ENCODE measurements at places on chromosomes 5 and 9.

- DNase-seq: no peak
Observed at GRCh38 chr9:27041746-27042145, 36.3 kb upstream of the LRRC19 start.

GRCh38 chr5:76638479-76638878 lies 15.3 kb upstream of the F2RL2 start:
- DNase-seq: no peak

DNA sequence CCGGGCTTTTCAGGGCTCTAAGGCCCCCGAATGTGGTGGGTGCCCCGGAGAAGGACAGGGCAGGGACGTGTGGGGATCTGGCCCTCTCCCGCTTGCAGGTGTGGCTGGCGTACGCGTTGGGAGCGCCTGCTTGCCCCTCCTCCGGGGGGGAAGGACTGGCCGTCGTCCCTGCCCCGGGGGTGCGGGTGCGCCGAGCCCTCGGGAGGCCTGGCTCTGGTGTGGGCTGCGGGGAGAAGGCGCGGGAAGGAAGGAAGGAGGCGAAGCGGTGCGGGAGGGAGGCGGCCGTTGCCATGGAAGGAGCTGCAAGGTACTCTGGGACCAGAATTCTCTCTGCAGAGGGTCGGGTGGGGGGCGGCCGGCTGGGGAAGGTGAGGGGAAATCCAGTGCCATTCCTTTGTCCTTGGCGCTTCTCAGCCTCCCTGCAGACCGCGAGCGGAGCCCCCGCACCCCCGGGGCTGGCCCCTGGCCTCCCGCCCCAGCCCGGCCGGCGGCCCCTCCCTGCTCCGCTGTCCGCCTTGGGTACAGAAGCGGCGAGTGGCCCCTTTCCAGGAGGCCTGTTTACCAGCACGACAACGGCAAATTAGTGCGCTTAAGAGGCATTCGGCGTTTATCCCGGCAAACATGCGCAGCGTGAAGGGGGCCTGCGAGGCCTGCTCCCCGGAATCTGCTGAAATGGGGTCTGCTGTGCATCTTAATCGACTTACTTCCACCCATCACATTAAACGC lies 67.1 kb upstream of the UNC5A start:
- no peak for DNase-seq

DNA sequence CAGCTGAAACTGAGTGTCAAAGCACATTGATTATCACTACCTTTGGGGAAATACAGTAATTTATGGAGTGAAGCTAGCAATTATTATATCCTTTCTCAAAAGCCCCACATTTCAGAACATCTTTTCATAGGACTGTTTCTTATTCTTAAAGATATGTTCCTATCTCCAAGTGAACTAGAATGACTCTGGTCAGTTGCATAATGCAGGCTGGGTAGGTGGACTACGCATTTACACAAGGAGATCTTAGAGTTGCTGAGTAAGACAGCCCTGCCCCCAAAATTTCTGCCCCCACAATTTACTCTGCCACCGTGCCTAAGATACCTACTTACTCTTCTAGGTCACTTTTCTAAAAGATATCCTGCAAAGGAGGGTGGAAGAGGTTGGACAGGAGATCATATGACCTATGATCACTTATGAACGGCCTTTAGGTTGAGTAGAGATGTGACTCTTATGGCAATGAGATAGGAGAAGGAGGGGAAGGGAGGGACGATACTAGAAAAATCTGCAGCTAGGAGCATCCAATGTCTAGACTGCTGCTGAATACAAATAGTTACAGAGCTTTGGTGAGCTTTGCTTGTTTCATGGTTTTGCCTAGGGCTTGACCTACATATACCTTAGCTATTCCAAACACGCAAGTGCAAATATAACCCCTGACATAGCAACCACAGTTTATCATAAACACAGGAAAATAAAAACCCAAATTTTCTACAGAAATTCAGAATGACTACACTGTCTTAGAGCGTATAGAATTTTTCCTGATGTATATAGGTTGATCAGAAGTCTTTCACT lies 121.7 kb downstream of the GLIS3 start:
- no peak for DNase-seq

DNA sequence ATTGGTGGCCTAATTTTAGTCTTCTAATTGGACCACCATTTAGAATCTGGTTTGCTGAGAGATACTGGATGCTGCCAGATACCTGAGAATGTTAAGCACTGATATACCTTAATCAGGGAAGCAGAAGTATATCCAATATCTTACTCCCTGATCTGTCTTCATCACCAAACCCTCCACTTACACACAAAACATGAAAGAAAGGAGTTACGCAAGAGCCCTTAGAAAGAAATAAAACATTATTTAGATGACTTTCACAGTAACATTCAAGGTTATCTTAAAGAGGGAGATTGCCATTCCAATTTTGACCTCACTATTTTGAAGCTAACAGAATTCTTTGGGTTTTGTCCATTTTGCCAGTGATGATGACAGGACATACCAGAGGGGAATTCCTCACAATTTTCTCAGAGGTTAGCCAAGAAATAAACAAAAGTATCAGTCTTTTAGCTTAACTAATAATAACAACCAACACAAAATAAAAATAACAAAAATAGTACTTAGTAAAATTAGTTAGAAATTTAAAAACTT lies 496.1 kb downstream of the NFIB start:
- no peak for DNase-seq

DNA sequence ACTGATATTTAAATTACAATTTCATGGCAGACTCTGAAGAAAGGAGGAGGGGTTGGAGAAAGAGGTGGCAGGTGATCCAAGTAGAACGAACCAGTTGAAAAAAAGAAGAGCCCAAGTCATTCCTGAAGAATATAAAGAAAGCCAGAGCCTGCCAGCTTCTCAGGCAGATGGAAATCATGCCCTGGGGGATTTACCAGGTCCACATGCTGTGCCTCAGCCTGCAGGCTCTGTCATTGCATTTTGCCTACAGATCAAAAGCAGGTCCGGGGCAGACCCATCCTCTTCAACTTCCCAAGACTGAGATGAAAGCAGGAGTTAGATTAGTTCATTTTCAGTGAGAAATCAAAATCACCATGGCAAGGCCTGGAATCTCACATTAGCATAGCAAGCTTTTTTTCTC lies 48.5 kb downstream of the GDNF start:
- DNase-seq: no peak

- no peak for DNase-seq
Observed at GRCh38 chr5:40780858-40781257, 17.3 kb downstream of the PRKAA1 start.

DNA sequence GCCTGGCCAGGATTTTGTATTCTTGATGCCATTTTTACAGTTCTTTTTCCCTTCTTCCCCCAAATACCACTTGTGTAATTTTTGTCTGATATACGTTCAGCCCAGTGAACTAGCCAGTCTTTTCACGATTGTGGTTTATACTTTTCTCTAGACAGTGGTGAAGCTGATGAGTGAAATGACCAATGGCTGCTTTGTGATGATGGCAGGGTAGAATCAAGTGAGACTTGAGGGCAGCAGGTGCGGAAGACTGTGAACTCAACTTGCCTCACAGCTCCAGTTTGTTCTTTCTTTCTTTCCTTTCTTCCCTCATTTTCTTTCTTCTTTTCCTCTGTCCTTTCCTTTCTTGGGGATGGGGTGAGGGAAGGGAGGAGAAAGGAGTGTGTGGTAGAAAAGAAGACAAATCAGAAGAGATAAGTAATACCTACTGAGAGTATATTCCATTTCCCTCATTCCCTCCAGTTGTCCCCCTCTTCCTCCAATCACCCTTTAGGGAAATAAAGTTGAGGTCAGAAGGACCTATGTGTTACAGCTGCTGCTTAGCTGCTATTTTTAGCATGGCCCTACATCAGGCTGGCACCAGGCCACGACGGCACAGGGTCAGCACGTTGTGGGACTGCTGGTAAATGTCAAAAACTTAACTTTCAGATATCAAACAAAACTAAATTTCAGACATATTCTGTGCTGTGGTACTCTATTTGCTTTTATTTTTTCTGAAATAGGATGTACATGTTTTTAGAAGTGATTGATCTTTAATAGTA lies 12.3 kb downstream of the ZSWIM6 start:
- no peak for DNase-seq

DNA sequence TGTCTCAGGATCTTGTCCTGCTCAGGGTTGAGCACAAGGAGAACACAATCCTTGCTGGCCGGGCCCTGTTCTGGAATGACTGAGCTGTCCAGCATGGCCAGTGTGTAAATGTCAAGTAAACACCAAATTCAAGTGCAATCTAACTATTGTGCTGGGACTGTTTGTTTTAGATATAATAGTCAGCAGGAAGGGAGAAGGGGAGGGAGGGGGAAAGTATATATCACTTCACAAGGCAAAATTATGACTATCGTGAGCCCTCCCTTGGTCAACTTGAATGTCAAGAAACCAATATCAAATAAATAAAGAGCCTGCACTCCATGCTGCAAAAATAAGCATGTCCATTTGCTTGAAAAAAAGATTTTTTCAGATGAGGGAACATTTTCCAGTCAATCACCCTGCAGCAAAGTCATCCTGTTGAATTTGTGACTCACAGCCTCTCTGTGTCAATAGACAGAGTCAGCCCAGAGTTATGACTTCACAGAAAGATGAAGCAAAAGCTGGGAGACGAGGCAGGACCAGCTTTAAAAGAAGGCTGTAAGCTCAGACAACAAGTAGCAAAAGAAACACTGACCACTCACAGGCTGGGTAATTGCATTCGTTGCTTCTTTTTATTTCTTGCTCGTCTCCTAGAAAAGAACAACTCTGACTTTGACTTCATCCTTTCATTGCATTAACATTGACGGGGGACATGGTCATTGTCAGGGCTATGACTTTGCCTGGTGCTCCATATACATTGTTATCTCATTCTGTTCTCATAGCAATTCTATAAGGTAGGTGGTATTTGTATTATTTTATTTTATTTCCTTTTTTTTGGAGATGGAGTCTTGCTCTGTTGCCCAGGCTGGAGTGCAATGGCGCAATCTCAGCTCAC lies 15.3 kb upstream of the KLF4 start:
- peak; percentile 61 for DNase-seq

GRCh38 chr5:138665261-138665660 lies 88.0 kb upstream of the CTNNA1 start:
- no peak for DNase-seq

Data from HTR-8/SVneo (cell line).